ENCODE measurements at places on chromosomes 5 and 9.

DNA sequence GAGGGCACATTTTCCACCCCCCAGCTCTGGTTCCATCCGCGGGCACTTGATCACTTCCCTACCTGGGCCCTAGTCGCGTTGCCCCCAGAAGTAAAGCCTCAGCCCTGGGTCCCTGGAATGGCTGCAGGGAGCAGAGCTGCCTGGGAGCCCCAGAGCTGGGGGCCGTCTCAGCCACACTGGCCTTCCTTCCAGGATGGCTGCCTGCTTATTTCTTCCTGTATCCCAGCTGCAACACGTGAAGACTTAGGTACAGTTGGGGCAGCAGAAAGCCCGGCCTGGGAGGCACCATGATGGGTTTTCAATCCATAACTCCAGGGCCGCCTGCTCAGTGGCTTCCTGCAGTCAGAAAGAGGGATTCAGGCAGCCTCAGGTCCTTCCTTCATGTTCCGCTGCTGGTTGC, 232.3 kb downstream of the IRX2 start:
- DNase-seq = no peak

DNA sequence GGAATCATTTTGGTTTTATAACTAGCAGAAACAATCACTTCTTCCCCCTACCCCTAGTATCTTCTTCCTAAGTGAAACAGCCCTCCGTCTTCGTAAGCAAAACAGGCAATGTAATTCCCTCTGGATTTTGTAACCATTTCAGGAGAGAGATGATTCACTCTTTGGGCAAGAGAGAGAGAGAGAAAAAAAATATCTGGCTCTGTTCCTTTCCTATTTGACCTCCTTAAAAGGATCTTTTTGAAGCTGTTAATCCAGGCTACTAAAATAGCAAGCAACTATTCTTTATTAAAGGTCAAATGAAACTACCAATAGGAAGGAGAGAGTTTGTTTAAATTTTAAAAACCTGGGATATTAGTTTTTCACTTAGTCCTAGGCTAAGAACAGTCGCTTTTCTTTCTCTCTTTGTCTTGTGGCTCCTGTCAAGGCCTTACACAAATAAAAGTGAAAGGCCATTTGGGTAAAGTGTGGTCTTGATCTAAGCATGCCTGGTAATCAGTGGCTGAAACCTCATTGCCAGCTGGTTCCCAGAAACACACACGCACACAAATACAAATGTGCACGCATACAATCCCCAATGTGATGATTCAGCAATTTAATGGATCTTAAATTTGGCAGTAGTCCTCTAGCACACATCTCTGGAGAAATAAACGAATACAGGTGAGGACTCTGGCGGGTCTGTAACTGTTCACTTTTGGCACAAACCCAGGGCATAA, 70.2 kb downstream of the PRUNE2 start:
- DNase-seq = no peak

DNA sequence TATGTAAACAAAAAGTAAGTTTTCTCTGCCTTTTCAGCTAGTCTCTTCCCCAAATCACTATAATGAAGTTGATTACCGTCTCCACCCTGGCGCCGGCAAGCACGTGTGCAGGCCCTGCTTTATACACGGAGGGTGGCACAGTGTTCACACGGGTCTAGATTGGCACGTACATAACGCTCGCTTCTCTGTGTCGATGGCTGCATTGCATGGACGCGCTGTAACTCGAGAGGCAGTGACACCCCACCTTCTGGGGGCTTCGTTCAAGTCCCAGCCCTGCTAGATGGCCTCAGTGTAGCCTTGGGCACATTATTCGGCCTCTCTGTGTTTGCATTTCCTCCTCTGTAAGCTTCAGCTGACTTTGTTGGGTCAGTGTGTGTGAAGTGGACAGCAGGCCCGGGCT, 223.9 kb downstream of the FANCC start:
- DNase-seq = no peak

- DNase-seq = no peak
These were observed 12.3 kb downstream of the RXRA start for GRCh38 chr9:134338394-134339182.

GRCh38 chr9:14702200-14702720, 9.0 kb upstream of the ZDHHC21 start:
- peak; percentile 68 for DNase-seq

DNA sequence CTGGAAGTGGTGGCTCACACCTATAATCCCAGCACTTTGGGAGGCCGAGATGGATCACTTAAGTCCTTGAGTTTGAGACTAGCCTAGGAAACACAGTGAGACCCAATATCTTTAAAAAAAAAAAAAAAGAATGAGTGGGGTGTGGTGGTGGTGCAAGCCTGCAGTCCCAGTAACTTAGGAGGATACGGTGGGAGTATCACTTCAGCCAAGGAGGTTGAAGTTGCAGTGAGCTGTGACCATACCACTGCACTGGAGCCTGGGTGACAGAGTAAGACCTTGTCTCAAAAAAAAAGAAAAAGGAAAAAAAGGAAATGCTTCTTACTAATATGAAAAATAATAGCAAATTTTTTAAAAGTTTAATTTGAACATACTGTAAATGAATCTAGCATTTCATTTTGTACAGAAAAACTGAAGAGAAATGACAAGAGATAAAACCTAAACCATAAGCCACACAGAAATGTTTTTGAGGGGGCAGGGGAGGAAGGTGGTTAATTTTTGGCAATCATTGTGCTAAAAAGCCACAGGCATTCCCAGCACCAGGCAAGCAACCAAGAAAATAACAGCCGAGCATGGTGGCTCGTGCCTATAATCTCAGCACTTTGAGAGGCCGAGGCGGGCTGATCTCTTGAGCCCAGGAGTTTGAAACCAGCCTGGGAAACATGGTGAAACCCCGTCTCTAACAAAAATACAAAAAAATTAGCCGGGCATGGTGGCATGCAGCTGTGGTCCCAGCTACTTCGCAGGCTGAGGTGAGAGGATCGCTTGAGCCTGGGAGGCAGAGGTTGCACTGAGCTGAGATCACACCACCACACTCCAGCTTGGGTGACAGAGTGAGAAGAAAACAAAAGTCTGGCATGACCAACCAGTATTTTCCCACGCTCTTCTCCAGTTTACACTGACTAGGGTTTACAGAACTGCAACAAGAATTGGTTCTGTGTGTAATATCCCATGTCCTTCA, 114.5 kb upstream of the NR5A1 start:
- DNase-seq = no peak

GRCh38 chr9:98327249-98327561, 71.8 kb upstream of the TBC1D2 start:
- DNase-seq = no peak

- no peak for DNase-seq
These were observed 199.9 kb downstream of the DIRAS2 start for GRCh38 chr9:90442723-90443122.

DNA sequence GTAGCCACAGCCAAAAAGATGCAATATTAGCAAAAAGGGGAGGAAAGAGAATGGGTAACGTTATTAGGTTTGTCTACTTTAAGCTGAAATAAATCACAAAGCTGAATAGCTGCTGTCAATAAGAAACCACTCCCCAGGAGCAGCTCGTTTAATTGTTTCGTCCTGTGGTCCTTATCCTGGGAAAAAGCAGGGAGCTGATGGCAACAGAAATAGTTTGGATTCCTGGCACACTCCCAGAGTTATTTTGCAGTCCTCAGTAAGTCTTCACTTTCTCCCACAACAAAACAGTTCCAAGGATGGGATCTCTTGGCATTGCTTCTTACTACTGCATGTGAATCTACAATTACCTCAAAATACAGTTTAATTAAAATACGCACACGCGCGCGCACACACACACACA, 28.8 kb downstream of the FRMD3 start:
- peak; percentile 72 for DNase-seq

- no peak for DNase-seq
These were observed 106.6 kb downstream of the SIL1 start for GRCh38 chr5:139091439-139092156.

DNA sequence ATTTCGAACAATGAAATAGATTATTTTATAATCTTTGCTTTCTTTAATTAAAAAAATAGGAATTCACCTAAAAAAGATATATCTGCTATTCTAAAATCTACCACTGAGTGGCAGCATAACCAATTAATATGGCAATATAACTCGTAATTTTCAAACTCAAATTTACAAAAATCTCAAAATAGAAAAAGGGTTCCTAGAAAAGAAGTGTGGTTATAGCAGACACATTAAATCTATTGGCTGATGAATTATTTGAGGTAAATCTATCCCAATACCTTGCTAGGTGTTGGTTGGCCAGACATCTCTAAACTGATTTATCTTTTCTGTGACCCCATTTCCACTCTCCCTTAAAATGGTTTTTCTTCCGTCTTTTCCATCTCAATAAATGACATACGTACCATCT, 30.2 kb upstream of the NRG2 start:
- no peak for DNase-seq

DNA sequence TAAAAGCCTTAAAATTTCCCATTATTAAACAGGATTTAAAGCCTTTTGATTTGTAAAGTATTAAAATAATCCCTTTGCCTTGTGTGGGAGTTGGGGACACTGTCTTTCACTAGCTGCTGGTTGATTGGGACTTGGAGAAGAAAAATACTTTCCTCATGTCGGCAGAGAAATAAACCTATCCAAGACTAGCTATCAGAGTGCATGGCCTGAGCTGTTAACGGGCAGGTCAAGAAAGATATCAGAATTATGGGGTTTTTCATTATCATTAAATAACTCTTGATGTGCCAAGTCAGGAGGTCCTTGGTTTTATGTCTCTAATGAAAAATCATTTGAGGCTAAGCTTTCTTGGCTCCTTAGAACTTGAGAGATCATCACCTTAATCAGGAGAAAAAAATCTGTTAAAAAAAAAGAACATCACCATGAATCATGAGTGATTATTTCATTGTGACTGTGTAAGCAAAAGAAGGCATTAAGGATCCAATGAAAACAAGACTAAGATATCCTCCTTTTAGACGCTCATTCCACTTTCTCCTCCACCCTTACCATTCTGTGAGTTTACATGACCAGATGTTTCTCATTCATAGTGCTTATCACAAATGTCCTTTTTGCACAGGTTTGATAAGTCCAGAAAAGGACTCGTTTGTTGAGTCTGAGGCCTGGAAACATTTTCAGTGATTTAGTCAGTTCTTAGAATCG, 140.4 kb upstream of the EGFLAM start:
- DNase-seq = no peak

DNA sequence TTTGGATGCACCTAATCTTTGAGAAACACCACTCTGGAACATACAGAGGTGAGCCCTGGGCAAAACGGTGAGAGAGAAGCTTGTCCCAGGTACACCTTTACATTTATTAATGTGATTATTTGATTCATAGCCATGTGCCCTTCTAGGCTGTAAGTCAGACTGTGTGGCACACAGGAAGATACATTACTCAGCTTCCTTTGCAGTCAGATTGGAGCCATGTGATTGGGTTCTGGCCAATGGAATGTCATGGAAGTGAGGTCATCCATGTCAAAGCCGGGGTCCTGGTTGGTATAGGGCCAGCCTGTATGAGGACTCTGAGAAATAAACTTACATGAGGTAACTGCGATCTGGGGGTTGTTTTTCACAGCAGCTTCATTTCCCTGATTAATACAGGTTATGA, 106.8 kb upstream of the CD180 start:
- peak; percentile 15 for DNase-seq

GRCh38 chr9:69376651-69377050, 51.6 kb downstream of the ENTREP1 start:
- DNase-seq = no peak
